GM20000 (cell line): ENCODE measurements at places on chromosomes 6 and 20.

DNA sequence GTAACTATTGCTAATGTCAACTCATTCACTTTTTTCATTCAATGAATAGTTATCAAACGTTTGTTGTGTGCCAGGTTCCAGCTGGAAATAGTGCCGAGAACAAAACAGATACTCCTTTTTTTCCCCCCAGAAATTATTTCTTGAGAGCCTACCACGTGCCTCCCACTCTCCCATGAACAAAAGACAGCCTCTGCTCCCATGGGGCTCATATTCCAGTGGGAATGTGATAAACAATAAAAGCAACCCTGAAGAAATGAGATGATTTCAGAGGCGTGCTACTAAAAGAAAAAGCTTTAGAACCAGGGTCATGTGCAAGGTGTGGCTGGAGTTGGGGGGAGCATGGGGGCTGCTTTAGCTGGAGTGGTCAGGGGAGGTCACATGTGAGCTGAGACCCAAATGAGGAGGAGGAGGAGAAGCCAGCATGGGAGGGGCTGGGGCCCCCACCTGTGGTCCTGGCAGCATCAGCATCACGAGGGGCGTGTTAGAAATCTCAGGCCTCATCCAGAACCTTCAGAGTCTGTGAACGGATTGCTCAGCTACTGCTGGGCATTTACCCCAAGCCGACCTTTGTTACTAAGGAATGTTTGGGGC lies 157.4 kb downstream of the EYA2 start:
- no peak for DNase-seq

DNA sequence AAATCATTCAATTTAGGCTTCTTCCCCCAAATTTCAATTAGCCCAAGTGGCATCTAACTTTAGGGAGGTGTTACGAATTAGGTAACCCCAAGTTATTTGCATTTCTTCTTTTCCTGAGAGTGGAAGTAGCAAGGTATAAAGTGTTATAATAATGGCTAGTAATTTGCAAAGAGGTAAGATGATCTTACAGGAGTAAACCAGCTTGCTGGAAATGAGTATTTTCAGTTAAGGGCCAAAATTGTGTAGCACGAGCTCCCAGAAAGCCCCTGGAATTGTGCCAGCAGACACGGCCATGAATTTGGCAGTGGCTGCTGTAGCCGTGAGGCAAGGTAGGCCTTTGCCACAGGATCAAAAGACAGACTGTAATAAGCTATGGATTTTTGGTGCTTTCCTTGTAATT lies 38.0 kb downstream of the CITED2 start:
- DNase-seq: no peak

- DNase-seq: no peak
Observed at GRCh38 chr20:60006261-60006660, 48.0 kb downstream of the CDH26 start.

- DNase-seq: peak; percentile 81
Observed at GRCh38 chr6:166275714-166276166, 32.5 kb downstream of the PRR18 start.

DNA sequence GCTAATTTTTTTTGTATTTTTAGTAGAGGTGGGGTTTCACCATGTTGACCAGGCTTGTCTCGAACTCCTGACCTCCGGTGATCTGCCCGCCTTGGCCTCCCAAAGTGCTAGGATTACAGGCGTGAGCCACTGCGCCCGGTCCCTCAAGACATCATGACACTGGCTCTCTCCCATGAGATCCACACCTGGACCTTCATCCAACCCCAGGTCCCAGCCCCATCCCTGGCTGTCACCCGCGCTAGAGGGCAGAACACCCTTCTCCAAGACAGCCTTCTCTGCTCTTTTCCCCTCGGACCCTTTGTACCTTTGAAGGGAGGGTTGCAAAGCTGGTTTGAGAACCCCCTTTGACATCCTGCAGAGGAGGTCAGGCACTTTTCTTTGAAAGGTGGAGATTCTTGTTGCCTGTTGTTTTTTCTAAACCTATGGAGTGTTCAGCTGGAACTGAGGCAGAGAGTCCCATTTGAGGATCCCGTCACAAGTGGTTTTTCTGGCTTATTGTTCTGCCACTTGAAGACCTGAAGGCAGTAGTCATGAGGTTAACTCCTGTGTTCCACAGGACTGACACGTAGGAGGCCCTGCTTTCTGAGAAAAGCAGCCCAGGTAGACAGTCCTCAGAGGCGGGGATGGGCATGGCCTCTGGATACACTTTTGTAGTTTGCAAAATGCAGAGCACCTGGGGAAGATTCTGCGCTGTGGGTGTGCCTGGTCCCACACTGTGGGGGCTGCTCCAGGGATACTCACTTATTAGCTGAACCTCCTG lies 171.1 kb upstream of the SNX9 start:
- no peak for DNase-seq

DNA sequence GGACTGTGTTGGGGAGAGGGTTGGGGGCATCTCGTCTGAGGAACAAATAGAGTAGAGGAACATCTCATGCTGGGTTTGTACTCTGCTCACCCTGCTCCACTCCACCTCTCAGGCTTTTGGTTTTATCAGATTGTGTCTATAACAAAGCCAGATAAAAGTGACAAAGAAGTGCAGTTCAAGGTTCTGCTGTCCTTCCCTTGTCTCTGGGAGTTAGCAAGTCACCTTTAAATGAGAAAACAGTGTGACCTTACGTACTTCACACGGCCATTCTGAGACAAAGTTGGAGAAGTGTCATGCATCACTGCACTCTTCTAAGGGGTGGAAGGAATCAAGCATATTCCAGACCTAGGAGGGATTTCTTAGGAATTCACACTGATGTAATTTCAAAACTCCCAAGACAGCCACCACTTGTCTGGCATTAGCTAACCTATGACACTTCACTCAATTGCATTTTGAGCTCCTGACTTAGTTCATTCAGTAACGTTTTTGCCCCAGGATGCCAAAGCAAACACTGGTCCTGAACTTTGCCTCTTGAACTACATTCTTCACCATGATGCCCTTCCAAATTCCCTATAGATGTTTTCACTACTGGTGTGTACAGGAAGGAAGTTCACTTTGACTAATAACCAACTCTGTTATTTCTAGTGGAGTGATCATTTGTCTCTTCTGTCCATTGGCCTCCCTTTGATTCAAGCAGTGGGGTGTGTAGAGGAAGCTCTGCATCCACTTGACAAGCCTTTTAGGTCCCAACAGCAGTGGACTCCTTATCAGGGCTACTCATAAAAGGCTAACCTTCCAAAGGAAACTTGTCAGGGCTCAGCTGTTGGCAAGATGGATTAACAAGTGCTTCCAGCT lies 647.6 kb upstream of the FLRT3 start:
- DNase-seq: no peak
